ENCODE measurements at places on chromosomes 11 and 22.

GRCh38 chr11:56700914-56701485 is 2.1 kb downstream of the OR9G1 start:
- DNase-seq, result no peak

- no peak for DNase-seq
Observed at GRCh38 chr22:29458551-29458950, 20.2 kb downstream of the RFPL1 start.

- DNase-seq, result no peak
Observed at GRCh38 chr22:37218771-37219411, 6.6 kb upstream of the SSTR3 start.

DNA sequence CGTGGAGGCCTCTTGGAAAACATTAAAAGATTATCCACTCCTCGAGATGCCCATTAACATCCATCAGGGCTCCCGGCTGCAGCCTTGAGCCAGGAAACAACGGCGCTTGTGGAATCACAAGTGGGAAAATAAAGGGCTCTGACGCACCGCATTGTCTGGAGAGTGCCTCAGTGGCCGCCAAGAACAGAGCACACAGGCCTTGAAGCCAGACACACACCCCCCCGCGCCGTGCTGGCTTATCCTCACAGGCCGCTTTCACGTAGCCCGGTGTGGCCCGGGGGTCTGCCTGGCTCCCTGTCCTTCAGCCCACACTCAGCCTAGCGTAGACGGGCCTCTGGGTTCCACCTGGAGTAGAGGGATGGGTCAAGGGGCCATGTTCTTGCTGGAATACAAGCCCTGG is 1020.5 kb downstream of the BRD1 start:
- DNase-seq, result no peak

GRCh38 chr11:77424644-77425043 is 49.2 kb downstream of the PAK1 start:
- DNase-seq, result no peak

GRCh38 chr11:9573775-9574621 is 528 bp downstream of the WEE1 start:
- DNase-seq, result peak; percentile 35

DNA sequence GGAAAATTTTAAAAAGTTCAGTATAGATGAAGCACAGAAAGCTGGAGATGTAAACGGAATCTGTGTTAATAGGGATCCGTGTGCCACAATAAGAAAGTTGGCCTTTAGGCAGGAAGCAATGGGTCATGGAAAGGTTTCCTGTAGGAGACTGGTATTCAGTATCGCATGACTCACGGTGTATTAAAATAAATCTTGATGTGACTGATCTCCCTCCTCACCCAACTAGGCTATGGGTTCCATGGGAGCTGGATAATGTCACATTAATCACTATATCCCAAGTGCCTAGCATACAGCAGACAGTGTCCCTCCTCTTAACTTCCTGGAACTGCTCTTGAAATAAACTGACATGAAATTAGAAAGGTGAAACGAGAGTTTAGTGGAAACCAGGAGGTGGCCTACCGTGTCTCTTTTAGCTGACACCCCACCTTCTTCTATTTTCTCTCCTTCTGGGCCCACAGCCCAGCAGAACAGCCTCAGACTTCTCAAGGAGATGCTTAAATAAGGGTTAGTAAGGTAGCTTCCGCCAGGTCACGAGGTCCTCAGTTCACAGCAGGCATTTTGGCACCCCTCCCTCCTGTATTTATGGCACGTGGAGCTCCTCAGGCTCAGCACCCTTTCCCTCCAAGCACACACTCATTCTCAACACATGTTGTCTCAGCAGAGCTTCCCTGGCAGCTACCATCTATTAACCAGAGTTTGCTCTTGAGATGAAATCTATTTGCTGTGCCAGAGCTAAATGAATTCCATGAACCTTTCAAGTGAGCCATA is 118.8 kb downstream of the NXPE2 start:
- no peak for DNase-seq

GRCh38 chr11:23679041-23679440 is 817.8 kb upstream of the LUZP2 start:
- no peak for DNase-seq

DNA sequence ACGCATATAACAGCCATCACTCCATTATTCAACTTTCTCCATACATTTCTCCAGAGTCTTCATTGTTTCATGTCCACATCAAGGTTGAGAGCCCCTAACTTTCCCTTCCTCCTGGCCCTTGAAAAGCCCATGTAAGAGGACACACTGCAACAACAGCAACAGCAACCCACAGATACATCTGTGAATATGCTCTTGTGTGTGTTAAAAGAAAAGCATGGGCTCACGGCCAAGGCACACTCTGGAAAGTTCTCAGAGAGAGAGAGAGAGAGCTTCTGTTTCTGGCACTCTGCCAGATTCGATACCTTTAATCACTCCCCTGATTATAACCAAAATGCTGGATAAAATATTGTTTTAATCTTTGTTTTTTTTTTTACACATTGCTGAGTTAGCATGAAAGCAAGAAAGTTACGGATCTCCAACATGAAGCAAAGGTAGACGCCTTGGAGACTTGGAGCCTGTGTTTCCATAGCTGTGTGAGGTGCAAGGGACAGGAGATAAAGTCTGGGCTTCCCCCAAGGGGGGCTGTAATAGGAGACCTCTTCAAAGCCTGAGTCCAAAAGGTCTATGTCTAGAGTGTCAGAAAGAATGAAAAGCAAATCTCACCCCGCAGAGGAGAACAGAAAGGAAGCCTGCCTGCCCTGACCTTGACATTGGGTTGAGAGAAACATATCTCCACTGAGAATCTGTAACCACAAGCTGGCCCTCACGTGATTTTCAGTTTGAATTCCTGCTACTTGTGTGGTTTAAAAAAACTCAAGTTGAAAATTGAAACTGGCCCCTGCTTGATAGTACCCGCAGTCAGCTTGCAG is 33.7 kb upstream of the MPPED1 start:
- DNase-seq, result no peak

DNA sequence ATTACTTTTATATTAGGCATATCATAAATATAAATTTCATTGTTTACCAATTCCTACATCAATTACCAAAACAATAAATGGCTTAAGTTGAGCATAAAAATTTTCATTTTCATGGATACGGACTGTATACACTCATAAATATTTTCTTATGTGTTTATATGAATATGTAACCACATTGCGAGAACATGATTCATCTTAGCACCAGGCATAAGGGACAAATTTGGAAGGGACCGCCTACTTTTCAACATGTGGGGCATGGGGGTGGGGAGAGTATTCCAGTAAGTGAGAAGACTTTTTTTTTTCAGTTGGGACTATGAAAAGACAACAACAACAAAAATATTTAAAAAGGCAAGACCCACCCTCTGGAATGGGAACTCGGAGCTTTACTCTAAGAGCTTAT is 296.1 kb downstream of the RAB38 start:
- no peak for DNase-seq

DNA sequence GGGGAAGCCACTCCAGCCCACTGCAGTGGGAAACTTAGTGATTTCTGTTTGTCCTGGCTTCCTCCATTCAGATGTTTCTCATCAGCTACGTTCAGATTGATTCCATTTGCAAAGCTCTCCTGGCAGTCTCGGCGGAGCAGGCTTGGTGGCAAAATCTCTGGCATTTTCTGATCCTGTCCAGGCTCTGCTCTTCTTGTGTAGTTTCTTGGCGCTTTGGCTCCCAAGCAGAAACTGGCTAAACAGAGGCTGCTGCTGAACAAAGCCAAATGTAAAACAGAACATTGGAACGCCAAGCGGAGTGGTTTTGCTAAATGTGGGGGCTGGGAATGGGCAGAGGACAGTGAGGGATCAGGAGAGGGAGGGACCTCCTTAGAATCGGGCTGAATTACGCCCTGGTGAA is 36.7 kb downstream of the ADAMTS8 start:
- no peak for DNase-seq

DNA sequence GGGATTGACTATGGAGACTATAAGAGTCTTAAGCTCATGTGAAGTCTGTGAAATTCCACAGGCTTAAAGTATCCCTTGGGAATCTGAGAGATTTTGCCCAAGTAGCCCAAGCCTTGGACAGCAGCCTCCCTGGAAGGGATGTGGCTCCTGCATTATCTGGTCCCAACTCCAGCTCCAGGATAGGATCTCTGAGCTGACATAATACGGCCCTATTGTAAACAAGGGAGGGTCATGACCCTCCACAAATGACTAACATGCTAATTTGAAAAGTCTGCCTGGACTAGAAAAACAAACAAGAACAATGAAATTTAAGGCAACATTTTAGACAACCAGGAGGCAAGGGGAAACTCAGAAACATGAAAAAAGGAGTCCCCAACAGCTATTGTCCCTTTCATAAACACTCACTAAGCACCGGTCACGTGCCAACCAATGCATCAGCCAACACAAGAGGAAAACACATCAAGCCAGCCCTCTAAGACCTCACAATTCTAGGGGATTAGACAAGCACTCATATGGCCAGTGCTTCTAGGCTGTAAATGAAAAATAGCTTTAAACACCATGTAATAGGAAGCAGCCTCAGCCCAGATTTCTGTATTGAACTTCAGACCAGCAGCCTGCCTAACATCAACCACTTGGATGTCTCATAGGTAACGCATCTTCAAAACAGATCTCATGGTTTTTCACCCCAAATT is 101.2 kb upstream of the TIMP3 start:
- no peak for DNase-seq

DNA sequence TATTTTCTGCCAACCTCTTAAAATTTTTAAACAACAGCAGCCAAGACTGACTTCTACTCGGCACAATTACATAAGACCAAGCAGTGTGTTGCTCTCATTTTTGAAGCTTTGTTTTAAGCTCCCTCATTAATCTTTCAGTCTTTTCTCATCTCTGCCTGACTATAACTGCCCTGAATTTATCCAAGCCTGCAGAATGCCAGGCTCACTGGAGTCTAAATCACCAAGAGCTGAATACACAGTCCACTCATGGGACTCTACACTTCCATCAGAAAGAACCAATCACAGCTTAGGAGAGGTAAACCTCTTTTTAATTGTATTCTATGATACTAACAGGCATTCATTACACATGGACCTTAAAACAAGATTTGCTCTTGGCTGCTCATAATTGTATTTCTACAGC is 178.7 kb downstream of the CADM1 start:
- DNase-seq, result no peak

- no peak for DNase-seq
Observed at GRCh38 chr11:60170566-60170965, 12.3 kb downstream of the MS4A6A start.

GRCh38 chr11:134524201-134524600 is 112.2 kb upstream of the B3GAT1 start:
- DNase-seq, result no peak

DNA sequence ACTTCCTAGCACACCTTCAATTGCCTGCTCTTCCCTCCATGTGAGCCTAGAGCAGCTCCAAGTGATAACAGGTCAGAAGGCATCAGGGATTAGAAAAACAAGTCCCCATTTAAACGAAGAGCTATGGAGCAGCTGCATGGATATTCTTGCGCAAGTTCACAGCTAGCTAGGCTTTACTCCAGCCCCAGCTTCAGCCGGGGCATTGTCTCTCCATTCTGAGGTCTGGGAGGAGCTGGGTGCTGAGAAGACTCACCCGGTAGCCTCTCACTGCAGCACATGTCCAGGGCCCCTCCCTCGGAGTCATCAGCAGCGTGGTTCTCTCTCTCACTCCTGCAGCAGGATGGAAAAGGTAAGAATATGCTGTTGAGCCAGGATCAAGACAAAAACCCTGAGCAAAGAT is 26.0 kb downstream of the PTPN5 start:
- no peak for DNase-seq

DNA sequence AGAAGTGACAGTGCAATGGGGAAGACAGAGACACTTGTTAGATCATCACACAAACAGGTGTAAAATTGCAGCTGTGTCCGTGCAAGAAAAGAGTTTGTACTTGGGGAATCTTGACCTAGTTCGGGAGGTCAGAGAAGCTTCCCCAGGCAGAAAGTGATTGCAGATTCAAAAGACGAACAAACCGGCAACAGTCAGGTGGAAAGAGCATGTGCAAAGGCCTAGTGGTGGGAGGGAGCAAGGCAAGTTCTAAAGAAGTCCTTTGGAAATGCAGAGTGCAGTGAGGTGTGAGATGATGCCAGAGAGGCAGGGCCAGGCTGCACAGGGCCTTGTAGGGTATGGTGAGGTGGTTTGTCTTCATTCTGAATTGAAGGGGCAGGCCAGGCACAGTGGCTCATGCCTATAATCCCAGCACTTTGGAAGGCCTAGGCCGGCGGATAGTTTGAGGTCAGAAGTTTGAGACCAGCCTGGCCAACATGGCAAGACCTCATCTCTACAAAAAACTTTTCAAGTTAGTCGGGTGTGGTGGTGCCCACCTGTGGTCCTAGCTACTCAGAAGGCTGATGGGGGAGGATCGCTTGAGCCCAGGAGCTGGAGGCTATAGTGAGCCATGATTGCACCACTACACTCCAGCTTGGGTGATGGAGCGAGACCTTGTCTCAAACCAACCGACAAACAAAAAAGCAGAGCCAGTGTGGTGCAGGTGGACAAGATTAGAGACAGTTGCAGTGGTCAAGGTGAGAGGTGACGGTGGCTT is 1.9 kb upstream of the ESS2 start:
- DNase-seq, result no peak

DNA sequence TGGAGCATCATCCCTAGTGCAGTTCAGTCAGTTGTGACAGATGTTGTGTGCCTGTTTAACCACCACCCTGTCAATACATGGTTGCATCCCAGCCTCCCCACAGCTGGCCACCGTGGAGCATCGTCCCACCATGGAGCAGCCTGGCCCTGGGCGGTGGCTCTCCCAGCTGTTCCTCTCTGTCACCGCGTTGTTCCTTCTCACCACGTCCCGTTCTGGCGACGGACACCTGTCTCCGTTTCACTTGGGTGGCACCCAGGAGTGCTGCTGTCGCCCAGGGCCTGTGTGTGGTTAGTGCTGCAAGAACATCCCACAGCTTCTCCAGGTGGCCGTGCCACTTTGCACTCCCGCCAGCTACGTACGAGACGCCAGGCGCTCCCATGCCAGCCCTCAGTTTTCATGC is 26.5 kb downstream of the MUC6 start:
- DNase-seq, result no peak

GRCh38 chr11:94150056-94150455 is 21.4 kb downstream of the PANX1 start:
- no peak for DNase-seq

DNA sequence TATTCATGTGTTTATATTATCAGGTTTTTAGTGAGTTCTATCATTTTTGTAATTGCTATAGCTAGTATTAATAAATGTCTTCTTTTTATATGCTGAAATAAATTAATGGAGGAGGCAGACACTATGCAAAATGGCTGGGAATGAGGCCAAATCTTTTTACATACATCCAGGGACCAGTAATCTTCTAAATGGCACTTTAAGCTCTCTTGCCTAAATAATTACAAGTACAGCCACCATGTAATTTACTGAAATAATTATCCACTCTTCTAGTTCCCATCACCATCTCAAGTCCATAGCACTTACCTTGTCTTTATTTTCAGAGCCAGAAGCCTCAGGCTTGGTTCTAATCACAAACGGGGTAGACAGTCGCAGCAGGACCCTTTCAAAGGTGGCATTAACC is 79.1 kb downstream of the GUCY1A2 start:
- DNase-seq, result no peak

DNA sequence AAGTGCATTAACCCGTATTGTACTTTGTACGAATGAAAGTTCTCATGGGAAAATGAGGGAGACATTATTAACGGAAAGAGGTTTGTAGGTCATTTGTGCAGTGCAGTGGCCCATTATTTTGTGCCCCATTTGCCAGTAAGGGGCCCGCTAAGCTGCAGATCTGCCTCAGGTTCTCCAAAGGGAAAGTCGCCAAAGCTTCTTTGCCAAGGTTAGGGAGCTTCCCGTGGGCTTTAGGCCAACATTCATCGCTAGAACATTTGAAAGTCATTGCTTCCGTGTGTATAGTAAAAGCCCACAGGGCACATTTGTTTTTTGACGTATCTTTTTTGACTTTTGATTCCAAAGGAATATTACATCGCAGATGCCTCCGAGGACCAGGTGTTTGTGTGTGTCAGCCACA is 61.0 kb upstream of the SORL1-AS1 start:
- no peak for DNase-seq
